CD4-positive, alpha-beta T cell treated with Interferon gamma for 1 hour (primary cell): ENCODE measurements at places on chromosomes 7 and 10.
A peak's percentile ranks its signal among the peaks of the same experiment; 100 is the strongest.

DNA sequence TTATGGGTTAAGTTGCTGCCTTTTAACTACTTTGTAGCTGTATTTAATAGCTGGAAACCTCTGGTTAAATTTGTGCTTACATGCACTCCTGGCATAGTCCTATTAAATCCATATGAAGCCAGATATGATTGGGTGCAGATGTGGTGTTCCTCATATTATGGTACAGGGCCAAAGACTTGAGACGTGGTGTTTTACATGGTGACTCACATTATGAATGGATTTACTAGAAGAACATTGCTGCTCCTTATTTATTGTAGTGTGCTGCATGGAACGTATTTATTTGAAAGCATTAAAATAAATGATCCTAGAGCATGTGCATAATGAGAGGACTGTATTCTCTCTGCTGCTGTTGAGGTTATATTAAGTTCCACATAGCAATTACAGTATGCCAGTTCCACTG is 224.1 kb downstream of the SLC25A13 start:
- no peak for DNase-seq

DNA sequence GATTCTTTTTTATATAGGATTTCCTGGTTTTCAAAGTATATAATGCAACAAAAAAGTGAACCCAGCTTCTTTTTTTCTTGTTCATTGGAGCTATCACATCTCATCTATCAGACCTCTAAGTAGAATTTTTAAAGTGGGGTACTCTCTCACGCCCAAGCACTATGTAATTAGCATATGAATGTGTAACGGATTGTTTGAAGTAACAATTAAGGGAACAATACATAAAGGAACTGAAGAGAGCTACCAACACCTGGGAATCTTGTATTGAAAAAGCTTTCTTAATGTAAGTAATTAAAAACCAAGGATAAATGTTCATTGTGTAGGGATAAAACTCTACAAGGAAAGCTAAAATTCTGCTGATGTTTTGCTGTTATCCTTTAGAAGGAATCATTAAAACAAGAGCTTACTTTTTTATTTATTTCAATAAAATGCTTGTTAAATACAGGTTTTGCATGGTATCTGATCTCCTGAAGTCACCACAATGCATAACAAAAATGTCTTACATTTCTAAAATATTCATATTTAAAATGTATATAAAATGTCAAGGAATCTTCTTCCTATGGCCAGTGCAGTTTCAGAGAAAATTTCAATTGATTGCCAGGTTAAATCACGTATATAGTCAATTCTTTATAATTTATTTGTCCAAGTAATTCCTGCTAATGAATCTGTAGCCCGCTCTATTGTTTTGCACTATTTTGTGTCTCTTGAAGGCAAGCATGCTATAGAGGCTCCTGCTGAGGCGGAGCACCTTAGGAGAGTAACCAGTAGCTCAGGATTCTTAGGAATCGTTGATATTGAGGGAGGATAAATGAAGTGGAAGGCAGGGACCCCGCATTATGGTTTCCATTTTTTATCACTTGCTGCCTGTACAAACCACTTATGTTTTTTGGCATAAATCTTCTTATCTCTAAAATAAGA is 51.6 kb downstream of the PTPRZ1 start:
- no peak for DNase-seq

DNA sequence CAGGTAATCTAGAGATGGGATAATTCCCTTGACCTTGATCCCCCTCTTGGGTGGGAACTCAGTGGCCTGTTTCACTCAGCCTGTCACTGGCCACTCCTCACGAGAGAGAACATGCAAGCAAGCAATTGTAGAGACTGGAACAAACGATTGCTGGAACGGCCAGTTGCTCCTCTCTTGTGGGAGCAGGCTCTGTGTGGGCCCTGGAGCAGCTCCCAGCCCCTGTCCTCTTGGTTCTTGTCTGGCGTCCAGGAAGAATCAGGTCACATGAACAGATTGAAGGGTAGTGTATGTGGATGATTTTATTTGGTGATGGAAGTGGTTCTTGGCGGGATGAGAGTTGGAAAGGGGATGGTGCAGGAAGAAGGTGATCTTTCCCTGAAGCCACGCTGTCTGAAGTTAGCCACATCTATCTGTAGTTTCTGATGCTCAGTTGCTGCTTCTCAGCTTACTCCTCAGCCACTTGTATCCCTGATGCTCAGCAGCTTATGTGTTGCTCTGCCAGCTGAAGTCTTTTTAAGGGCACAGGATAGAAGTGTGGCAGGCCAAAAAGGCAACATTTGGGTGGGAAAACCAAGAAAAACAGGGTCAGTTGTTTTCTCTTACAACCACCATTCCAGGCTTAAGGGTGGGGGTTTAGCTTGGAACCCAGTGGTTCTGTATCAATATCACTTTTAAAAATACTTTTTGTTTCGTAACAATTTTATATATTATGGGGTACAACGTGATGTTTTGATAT is 15.9 kb downstream of the RNF133 start:
- no peak for DNase-seq

- DNase-seq: peak; percentile 23
These were observed 25.5 kb downstream of the LDB3 start for GRCh38 chr10:86693721-86694369.

DNA sequence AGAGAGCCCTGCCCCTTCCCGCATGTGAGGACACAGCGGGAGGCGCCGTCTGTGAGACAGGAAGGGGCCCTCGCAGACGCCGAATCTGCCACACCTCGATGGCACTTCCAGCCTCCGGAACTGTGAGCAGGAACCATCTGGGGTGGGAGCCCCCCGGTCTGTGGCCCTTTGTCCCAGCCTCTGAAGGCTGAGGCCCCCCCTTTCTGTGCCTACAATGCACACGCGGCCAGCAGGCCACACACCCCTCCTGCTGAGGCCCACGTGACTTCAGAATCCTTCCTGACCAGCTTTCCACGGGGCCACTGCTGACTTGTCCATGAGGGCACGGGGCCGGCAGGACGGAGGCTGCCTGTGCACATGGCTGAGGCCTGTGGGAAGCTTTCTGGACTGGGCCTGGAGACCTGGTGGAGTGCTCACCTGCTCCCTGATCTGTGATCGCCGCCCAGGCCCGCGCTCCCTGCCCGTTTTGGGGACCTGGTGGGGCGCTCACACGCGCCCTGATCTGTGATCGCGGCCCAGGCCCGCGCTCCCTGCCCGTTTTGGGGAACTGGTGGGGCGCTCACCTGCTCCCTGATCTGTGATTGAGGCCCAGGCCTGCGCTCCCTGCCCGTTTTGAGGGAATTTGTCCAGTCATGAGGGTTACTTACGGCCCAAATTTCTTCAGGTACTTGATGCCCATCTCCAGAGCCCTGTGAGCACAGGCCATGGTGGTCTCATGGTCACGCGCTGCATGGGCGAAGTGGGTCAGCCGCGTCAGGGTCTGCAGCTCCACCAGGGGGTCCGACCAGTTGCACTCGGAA is 34.3 kb downstream of the CFAP46 start:
- no peak for DNase-seq

GRCh38 chr10:120318862-120319261 is 138.2 kb upstream of the PLPP4 start:
- DNase-seq: no peak

- peak; percentile 43 for DNase-seq
These were observed 269.6 kb downstream of the ELFN1 start for GRCh38 chr7:1939434-1940401.

DNA sequence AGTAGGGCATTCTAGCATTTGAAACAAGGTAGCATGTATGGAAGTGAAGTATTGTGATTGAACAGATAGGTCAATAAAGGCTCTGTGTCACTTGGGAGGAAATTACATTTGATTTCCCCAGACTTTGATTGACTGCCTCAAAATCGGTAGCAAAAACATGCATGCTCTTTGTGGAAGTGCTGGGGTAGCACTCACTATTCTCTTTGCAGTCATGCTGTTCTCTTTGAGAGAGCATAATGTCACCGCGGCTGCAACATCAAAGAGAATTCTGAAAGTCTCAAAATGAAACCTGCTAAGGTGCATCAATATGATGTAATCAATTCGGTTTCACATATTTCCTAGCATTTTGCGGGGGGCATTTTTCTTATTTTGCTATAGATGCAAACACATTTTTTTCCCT is 64.2 kb downstream of the ARMC3 start:
- DNase-seq: no peak

- no peak for DNase-seq
These were observed 1.3 kb upstream of the PAPSS2 start for GRCh38 chr10:87658321-87658795.

GRCh38 chr7:105011141-105011830 is 2.7 kb upstream of the KMT2E start:
- no peak for DNase-seq

GRCh38 chr10:95178266-95178665 is 15.8 kb upstream of the ACSM6 start:
- DNase-seq: no peak

GRCh38 chr7:27242555-27243339 is at the start of gene EVX1:
TSS of gene EVX1 (plus strand) at chr7:27242802. CDS start at chr7:27243031, 229 bp downstream.
- DNase-seq: no peak

DNA sequence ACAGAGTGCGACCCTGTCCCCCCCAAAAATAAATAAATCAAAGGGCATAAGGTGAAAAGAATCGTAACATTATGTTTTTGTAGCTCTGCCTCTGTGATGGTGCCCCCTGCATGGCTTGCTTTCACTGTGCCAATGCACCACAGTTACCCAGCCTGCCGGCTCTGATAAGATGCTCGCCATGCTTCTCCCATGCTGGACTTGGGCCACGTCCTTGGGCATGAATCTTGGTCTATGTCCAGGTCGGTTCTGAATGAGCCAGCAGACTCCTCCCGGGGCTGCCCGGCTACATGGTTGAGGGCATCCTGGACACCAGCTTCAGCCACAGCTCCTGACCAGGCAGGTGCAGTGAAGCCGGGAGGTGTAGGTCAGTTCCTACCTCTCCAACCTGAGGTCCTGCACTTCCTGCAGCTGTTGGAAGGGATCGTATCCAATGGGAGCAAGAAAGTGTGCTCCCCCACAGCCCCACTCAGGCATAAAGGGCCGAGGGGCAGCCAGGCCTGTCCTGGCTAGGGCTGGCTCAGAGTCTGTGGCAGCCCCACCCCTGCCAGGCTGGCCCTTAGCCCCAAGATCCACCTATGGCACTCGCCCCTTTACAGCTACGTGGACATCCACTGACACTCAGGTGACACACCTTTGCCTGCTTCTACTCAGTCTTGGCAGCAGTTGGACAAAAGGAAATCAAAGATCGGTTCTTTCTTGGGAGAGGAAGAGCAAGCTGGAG is 34.1 kb downstream of the CHST3 start:
- DNase-seq: no peak
